ENCODE measurements at places on chromosomes 12 and 14. TPM values are rescaled to one million over a fixed set of nuclear protein-coding genes. Genes with fewer than 3 reads are reported as not detected.

DNA sequence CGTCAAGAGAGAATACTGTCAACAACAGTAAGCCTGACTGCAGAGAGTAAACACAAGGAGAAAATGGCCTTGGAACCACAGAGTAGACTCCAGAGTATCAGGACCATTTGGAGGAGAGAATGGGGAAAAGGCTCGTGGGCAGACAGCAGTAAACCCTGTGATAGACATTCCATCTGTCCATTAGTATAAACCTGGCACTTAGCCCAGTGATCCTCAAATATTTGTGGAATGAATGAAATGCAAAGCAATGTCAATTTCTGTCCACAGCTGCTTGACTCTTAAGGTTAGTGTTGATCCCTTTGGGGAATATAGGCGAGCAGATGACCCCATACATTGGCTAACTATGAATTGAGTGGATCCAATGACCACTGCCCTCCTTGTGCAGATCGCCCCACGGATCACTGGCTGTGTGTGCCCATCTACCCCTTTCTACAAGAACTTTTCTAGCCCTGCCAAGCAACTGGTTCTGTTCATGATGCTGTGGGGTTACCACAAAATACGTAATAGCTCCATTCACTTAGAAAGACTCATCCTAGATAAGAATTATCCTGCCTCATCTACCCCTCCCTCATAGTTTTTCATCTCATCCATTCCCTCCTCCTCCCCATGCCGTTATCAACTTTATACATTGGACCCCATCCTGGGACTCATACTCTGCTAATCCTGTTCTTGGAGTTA, 846.8 kb downstream of the NRXN3 start:
- DNase-seq: no peak

DNA sequence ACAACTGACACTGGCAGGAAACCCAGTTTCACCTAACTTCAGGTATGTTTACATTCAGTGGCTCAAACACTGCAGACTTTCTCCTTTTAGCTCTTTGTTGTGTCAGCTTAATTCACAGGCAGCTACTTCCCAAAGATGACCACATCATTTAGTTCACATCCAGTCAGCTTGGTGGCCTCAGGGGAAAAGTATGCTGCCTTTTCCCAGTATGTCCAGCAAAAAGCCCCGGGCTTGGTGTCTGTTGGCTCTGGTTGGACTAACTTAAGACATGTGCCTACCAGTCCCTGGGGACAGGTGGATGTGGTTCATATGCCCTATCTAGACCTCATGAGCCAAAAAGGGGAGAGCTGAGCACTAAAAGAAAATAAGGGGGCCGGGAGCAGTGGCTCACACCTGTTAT, 56.4 kb downstream of the GOLGA5 start:
- DNase-seq: no peak

- no peak for DNase-seq
Observed at GRCh38 chr12:3446235-3446634, 44.8 kb upstream of the PRMT8 start.

- no peak for DNase-seq
Observed at GRCh38 chr12:67855103-67855502, 134.1 kb upstream of the IFNG-AS1 start.

GRCh38 chr12:3145033-3145432, 67.9 kb downstream of the TSPAN9 start:
- no peak for DNase-seq

GRCh38 chr12:74538491-74539258, 1.0 kb downstream of the ATXN7L3B start:
- peak; percentile 64 for DNase-seq

DNA sequence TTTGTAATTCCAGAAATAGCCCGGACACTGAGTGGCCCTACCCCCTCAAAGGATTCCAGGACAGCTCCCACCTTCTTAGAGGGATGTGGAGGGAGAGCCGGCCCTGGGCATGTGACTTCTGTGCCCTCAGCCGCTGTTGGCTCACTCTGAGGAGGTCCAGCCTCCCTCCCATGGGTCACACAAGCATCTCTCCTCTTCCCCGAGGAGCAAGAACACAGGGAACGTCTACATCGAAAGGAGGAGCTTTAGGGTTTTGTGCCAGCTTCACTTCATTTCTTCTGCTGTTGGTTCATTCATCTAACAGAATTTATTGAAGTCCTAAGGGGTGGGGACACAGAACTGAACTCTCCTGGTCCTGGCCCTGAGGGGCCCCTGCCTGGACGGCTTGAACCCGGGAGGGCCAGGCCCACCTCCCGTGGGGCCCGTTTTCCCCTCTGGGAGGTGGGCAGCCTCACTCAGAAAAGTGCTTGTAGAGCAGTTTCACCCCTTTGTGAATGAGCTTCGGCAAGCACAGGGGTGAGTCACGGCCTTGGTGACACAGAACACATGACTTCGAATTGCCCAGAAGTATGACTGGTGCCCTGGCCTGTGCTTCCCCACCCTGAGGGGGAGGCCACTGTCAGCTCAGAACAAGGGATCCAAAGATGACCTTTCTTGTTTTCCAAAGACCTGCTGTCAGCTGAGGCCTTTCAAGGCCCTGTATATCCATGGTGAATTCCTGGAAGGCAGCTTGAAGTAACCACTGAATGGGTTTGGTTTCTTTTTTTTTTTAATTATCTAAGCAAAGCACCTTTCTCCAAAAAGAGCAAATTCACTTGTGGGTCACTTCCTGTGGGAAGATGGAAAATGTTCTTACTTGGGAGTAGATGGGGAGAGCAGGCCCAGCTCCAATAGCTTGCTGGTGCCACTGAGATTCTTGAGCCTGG, 39.2 kb downstream of the NFKBIA start:
- DNase-seq: no peak

DNA sequence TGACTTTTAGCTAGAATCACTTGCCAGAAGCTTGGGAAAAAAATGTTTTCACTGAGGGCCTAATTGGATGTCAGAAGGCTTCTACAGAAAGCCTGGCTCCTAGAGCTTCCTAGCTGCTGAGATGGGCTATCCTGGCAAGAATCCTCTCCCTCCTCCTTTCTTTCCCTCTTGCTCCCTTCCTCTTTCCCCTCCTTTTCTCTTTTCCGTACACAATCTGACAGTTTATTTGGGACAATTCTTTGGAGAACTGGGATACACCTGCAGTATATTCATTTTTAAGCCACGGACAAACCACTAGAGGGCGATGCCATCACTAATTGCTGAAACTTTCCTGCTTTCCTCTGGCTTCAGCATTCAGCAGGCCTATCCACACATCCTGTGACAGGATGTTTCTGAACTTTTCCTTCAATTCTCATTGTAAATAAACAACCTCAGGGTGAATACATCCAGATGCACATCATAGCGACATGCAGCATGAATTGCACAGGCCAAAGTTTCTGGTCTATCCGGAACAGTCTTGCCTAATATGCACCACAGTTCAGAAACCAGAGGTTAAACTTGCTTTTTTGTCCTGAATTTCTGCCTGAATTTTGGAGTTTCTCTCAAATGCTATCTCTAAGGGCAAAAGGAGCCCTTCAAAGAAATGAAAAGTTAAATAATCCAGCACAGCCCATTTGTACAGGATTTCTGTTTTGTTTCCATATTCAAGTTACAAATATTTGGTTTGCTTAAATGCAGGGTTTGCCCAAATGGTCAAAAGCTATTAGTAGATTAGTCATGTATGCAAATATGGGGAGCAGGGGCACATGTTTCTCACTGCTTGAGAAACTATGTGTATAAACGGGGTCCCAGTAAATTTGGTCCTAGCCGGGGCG, 142.8 kb downstream of the PAWR start:
- peak; percentile 71 for DNase-seq

- DNase-seq: no peak
Observed at GRCh38 chr14:38430522-38430921, 174.6 kb upstream of the CLEC14A start.

DNA sequence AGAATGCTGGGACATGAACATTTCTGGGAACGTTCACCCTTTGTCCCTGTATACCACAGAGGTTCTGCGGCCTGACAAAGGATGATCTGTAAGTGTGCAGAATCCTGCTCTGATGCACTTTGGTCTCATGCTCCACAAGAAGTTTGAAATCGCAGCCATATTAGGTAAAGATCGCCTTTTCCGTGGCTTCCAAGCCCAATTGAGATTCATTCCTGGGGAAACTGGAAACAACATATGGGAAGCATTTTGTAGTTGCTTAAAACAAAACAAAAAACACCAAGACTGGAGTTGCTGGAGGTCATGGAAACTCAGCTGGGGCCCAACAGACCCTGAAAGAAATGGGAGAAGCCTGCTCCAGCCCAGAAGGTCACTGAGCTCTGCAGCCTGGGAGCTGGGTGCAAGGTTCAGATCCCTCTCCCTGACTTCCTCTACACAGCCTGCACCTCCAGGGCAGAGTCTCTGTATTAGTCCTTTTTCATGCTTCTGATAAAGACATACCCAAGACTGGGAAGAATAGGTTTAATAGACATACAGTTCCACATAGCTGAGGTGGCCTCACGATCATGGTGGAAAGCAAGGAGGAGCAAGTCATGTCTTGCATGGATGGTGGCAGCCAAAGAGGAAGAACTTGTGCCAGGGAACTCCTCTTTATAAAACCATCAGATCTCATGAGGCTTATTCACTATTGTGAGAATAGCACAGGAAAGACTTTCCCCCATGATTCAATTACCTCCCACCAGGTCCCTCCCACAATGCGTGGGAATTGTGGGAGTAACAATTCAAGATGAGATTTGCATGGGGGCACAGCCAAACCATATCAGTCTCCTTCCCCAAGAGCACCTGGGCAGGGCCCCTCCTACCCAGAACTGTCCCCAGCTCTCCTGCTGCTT, 60.8 kb upstream of the CHGA start:
- DNase-seq: no peak

- no peak for DNase-seq
Observed at GRCh38 chr14:65920996-65921395, 508.5 kb downstream of the FUT8 start.

GRCh38 chr12:16881986-16882570, 276.1 kb upstream of the LMO3 start:
- no peak for DNase-seq

DNA sequence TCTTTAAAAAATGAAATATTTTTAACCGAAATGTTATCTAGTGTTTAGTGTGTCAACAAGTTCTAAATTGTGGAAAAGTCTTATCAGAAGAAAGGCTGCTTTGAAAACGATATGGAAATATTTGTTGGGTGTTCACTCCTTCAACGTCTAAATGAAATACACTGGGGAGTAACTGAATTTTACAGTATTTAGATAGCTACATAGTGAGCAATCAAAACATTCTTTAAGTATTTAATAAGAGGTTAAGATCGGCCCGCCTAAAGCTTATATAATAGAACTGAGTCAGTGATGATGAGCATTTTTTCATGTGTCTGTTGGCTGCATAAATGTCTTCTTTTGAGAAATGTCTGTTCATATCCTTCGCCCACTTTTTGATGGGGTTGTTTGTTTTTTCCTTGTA, 228.3 kb downstream of the RAD51B start:
- no peak for DNase-seq

- no peak for DNase-seq
Observed at GRCh38 chr12:32211066-32211899, 104.6 kb downstream of the BICD1 start.

GRCh38 chr12:124660851-124661250, 93.4 kb upstream of the NCOR2 start:
- DNase-seq: no peak

DNA sequence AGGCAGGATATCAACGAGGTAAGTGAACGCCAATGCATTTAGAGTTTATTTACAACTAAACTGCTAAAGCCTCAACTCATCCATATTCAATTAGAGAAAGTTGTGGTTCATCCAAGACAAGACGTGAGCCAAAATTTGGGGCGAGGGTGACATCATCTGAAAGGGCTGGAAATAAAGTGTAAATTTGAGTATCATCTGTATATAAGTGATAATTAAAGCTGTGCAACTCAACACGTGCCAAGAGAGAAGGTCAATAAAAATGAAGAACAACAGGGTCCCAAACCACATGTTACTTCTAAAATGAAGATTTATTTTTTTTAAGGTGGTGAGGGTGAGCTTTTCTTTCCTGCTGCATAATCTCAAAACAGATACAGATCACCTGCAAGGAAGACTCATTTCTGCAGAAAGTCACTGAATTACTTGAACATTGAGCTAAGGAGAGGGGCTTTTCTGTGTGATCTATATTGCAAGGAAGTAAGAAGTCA, 203.6 kb downstream of the EFCAB11 start:
- DNase-seq: no peak

GRCh38 chr14:23306412-23307145, at the start of gene BCL2L2:
Gene BCL2L2 (plus strand): TSS chr14:23306833. CDS start chr14:23307768, 935 bp downstream.
- peak; percentile 95 for DNase-seq

DNA sequence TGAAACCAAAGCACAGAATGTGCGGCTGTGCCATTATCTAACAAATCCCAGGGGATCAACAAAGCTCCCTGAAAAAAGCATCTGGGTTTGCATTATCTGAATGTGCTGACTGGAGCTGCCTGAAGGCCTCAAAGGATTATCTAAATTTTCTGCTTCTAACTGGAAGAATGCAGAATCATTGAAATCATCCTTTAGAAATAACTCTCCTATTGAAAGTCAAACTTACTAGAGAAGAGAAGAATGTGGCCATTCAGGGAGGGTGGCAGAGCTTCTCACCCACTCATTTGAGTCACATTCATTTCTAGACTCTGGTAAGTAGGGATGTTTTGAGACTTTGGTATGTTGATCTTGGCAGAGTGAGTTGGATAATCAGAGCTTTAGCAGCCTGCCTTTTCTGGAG, 220.6 kb upstream of the RGS6 start:
- DNase-seq: no peak

DNA sequence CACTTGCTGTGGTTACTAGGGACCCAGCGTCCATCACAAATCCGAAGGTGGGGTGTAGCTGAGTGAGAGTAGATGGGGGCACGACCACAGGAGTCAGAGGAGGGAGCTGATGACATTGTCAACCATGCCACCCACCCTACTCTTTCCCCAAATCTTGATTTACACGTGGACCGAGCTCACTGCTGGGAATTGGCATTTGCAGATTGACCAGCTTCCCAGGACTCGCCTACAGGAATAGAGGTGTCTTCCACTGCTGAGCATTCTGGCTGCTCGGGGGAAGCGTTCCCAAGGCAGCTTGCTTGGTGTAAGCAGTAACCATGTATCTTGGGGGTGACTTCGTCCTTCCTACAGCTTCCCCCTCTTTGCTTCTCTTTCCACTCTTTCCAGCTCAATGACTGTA, 353 bp upstream of the PTPRR start:
- DNase-seq: no peak

GRCh38 chr14:73717266-73717665, 3.1 kb upstream of the PNMA1 start:
- no peak for DNase-seq

GRCh38 chr12:119809023-119809422, 68.1 kb downstream of the CIT start:
- no peak for DNase-seq

RPGRIP1 gene
- not detected for total RNA-seq

LRRIQ1 gene
- total RNA-seq: not detected

NRIP2 gene
- not detected for total RNA-seq

LYSET gene
- 35.7 TPM for total RNA-seq

IL22 gene
- not detected for total RNA-seq

KLHL33 gene
- not detected for total RNA-seq

KLRC1 gene
- not detected for total RNA-seq

RPS26 gene
- 417 TPM for total RNA-seq

TBX5 gene
- not detected for total RNA-seq

SLC6A12 gene
- total RNA-seq: not detected

POTEG gene
- total RNA-seq: not detected

CYP46A1 gene
- 0.52 TPM for total RNA-seq
